Germinal center (tissue), 1 donor: ENCODE measurements at places on chromosomes 3 and 15.

DNA sequence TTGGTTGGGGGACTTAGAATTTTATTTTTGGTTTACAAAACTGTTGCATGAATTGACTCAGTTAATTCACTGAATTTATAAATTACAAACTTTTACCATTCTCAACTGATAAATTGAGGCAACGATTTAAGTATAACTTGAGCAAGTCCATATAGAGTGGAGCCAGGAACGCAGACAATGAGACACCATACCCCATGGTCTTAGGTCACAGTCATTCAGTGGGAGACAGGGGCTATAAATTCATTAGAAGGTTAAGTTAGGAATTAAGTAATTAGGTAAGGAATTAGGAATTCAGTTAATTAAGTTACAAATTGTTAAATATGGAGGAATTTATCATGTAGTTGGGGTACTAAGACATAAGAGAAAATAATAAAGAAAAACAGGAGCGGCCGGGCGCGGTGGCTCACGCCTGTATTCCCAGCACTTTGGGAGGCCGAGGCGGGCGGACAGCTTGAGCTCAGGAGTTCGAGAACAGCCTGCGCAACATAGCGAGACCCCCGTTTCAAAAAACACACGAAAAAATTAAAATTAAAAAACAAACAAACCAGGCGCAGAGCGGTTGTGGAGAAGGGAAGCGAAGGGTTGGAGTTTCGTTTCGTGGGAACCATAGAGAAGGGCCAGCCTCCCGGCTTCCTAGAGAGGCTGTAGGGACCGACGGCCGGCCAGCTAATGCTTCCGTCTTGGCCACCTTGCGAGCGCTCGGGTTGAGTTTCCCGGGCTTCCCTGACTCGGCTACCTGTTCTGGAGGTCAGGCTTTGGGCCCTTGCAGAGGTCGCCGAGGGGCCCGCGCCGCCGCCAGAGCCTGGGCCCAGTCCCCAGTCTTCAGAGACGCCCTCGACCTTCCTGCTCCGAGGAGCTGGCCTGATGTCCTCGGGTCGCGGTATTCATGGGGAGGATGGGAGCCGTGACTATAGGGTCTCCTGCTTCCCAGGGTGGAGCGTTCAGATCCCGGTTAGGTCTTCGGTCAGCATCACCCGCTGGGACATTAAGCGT lies at the start of gene ZNF619:
Gene ZNF619 (plus strand): TSS at position 645 of the 993 bp plus-strand sequence. CDS start 858 bp downstream, outside the sequence.
- DNase-seq, result peak; percentile 73

DNA sequence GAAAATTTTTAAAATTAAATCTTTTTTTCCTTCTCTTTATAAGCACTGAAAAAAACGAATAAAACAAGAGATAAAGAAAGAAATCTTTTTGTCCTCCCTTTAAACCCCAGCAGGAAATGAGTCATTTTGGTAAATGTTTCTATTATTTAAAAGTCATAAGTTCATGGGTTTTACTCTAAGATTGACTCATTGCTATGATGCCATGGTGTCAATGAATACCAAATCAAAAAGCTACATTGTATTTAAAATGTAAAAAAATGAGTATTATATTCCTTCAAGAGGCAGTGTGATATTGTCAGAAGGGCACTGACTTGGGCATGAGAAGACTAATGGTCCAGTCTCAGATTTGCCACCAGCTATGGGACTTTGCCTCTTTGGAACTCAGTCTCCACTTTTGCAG lies 303.4 kb upstream of the DNAJC19 start:
- DNase-seq, result no peak

GRCh38 chr3:40143283-40144090 lies 166.0 kb upstream of the EIF1B start:
- no peak for DNase-seq

- DNase-seq, result no peak
Measured at GRCh38 chr15:89569090-89569745, 6.1 kb upstream of the TICRR start.

- DNase-seq, result no peak
Measured at GRCh38 chr15:62928242-62928999, 114.1 kb upstream of the TPM1 start.

DNA sequence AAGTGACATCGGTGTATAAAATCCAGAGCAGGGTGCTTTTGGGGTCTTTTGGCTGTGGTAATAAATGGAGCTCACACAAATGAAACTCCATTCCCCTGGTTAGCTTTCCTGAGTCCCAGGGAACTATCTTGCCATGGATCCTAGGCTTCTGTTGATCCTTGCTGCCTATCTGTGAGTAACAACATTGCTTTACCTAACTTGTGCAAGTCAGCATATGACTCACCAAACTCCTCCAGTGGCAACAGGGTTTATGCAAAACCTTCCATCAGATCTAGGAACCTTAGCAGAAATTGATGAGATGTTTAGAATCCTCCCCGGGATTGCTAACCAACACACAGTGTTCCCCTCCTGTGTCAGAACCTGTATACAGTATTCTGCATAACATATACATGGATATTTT lies 105.4 kb downstream of the SCAPER start:
- no peak for DNase-seq

GRCh38 chr15:60773901-60774300 lies 295.0 kb upstream of the ICE2 start:
- no peak for DNase-seq

DNA sequence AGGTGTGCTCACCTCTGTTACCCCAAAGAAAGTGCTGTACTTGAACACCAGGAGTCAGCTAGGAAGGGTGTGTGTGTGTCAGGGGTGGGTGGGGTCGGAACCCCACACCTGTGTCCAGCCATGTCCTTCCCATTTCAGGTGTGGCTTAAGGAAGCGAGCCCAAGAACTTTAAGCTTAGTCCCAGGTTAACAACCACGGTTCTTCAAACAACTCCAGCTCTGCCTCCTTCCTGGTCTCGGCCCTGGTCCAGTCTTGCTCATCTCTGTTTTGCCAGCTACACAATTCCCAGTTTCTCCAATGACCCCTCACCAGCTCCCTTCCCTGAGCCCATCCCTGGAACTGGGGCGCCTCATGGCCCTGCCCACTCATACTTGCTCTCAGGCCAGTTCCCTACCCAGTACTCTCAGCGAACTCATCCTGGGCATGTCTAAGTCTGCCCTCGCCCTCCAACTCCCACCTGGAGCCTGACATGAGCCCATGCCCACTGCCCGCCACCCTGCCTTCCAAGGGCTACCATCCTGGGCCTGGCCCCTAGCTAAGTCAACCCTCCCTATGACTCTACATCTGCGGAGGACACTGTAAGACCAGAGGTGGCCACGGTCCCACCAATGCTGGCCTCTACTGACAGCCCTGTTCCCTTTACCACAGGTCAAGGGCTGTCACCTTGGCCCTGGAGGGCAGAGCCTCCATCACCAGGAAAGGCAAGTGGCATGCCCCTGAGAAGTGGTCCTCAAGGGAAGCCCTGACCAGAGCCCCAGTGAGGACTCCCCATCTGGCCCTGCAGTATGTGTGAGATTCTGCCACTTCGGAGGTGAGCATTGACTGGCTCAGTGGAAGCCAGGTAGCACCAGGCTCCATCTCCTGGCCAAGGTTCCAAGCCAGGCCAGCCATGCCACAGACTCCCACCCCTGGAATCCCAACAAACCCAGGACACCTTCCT lies 9.2 kb downstream of the POC1A start:
- DNase-seq, result no peak

- no peak for DNase-seq
Measured at GRCh38 chr3:13124631-13125030, 51.4 kb upstream of the IQSEC1 start.
